Activated CD4-positive, alpha-beta T cell treated with anti-CD3 and anti-CD28 coated beads, Interleukin-2, amount 50 U/mL, for 24 hours (primary cell): ENCODE measurements at places on chromosomes 12 and 14.

GRCh38 chr14:67140556-67140955 is 48.7 kb upstream of the GARIN2 start:
- DNase-seq = no peak

- DNase-seq = no peak
These were observed 14.0 kb upstream of the PTGDR start for GRCh38 chr14:52253503-52253902.

GRCh38 chr12:68910128-68910527 is 22.8 kb downstream of the CPM start:
- no peak for DNase-seq

DNA sequence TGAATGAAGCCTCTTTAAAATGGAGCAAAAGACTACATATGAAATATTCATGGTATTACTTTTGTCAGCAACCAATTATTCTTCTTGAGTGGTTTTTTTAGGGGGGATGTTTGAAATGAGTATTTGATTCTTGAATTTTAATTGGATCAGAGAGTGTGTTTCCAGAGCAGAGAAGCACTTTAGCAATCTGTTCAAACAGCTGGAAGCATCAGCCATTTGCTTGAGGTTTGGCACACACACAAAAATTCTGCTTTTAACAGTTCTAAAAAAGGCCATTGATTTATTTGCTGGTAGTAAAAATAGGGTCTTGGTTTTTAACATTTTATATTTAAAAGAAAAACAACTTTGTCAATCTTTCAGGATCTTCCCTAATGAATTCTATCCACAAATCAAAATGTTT is 292.7 kb downstream of the LRFN5 start:
- no peak for DNase-seq

GRCh38 chr14:68794851-68795596 is 2.2 kb upstream of the ZFP36L1 start:
- DNase-seq = no peak

DNA sequence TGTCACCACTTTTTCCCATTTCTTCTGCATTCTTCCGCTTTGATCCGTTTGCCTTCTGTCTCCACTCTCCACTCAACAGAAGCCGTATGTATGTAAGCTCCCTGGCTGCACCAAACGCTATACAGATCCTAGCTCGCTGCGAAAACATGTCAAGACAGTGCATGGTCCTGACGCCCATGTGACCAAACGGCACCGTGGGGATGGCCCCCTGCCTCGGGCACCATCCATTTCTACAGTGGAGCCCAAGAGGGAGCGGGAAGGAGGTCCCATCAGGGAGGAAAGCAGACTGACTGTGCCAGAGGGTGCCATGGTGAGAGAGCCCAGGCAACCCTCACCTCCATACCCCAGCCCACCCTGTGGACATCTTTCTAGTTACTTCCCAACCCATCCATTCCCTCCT is 8.3 kb downstream of the GLI1 start:
- no peak for DNase-seq

DNA sequence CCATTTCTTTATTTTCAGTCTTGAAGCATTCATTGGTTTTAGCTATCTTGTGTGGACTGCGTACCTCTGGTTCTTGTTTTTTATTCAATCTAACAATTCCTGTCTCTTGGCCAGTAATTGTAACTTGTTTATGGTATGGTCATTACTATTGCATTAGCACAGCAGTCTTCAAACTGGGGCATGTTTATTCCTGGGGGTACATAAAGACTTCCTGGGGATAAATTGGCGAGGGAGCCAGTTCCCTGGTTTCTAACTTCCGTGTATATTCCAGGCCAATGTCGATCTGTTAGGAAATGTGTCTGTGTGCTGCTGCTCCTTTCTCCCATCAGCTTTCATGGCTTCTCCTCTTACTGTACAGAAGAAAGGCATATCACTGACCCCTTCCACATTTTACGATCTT is 13.7 kb upstream of the EVL start:
- DNase-seq = no peak

- no peak for DNase-seq
These were observed 36.3 kb upstream of the OAS1 start for GRCh38 chr12:112870267-112870980.
